ENCODE measurements at places on chromosomes 12 and 14.

- no peak for DNase-seq
These were observed 669.8 kb upstream of the LRFN5 start for GRCh38 chr14:40936861-40937260.

DNA sequence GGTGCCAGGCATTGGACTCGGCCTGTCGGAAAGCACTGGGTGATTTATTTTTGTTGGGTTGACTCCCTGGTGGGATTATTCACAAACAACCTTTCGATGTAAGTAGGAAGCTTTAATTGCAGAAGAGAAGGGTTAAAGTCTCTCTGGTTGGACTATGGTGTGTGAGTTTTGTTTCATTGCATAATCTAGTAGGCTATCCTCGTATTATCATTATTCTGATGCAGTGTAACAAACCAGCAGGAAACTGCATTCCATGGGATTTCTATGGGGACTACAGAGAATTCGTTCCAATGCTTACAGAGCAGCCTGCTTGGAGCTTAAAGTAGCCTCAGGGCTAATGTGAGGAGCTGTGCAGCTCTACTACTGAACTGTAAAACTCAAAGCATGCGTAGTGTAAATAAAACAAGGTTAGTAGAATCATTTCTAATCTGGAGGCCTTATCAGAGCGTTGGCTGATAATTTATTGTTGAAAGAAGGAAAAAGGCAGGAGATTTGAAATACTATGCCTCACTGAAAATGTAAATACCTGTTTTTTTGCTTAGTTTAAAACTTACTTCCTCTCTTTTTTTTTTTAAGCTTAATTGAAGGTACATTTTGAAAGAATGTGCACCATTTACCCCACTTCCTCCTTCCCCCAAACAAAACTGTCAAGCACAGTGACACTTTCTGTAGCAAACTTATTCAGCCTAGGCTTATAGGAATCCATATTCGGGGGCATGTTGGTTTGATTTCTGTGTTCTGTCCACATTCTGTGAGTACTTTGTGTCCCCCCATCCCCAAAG, 226.7 kb downstream of the NPAS3 start:
- DNase-seq, result no peak

GRCh38 chr12:27555361-27555760, 31.4 kb downstream of the PPFIBP1 start:
- DNase-seq, result no peak

GRCh38 chr12:56574210-56574609, 52.6 kb downstream of the RBMS2 start:
- no peak for DNase-seq

DNA sequence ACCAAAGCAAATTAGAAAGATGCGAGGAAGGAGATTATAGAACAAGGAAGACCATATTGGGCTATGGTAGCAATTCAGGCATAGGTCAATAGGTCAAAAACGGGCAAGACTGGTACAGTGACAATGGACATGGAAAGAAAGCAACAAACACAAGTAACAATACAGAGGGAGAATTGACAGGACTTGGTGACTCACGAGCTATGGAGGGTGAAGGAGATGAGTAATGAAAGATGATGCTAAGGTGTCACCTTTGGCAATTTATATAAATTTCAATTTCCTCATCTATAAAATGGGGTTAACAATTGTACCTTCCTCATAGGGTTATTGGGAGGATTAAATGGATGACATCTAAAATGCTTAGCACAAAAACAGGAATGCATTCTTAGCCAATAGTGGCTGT, 15.1 kb upstream of the DUSP16 start:
- no peak for DNase-seq

DNA sequence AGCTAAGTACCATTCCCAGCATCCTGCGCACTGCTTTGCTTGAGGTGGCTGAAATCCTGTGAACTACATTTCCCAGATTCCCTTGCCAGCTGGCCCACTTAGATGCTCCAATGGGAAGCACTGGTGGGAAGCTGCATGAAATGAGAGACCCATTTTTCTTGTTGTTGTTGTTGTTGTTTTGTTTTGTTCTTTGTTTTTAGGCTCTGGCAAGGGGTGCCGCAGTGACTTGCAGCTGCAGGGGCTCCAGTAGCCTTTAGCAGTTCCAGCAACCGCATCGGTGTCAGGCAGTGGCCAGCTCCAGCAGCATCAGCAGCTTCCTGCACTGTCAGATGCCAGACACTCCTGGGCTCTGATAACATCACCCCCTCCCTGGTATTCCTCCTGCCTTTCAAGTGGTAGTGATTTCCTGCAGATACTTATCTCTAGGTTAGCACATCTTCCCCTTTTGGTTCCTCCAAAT, 8.8 kb upstream of the EGLN3 start:
- DNase-seq, result no peak

GRCh38 chr12:56420411-56420810, 28.8 kb downstream of the TIMELESS start:
- DNase-seq, result no peak

DNA sequence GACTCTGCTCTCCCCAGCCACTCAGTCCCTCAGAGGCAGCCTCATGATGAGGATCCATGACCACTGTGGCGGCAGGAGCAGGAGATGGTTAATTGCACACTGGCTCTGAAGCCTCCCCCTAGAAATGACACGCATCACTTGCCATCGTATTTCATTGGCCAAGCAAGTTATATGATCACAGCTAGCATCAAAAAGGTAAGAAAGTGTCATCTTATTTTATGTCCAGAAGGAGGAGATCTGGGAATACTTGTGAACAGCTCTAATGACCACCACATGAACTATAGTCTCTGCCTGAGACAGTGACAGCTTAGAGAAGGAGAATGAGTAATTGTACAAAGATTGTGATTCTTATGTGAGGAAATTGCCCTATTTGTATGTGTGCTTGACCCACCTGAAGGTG, 363.4 kb downstream of the NUAK1 start:
- DNase-seq, result peak; percentile 34

GRCh38 chr12:83361475-83361874, 674.8 kb downstream of the TMTC2 start:
- no peak for DNase-seq

DNA sequence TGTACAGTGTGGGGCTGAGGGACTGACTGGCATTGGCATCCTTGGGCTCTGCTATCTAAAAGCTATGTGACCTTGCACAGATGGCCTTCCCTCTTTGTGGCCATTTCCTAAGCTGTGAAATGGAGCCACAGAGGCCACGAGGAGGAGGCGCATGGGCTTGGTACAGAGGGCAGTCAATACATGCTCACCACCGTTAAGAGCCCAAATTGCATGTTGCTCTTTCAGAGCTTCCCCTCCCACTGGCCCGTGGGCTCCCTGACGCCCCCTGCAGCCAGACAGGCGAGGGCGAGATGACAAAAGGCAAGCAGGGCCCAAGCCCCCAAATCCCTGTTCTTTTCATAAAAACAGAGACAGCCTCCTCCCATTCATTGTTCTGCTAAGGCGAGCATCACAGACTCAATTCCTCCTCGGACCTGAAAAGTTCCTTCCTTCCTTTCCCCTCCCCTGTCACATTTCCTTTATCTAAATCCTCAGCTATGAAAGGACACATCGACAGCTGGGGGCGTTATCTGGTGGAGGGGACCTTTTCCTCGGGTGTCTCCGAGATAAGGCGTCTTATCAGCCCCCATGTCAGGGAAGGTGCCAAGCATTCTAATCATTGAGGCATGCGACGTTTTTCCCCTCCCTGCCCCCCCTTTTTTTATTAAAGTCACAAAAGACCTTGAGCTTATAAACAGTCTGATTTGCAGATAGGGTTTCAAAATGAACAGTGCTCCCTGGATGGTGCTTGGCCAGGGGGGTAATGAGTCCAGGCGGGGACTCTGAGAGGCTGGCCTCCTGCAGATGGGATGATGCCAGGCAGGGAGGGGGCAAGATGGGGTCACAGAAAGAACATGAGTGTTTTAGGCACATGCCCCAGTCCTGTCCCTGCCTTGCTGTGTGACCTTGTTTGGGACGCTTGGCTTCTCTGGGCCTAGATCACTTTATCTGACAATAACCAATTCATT, 26.4 kb downstream of the FAM222A start:
- DNase-seq, result no peak

DNA sequence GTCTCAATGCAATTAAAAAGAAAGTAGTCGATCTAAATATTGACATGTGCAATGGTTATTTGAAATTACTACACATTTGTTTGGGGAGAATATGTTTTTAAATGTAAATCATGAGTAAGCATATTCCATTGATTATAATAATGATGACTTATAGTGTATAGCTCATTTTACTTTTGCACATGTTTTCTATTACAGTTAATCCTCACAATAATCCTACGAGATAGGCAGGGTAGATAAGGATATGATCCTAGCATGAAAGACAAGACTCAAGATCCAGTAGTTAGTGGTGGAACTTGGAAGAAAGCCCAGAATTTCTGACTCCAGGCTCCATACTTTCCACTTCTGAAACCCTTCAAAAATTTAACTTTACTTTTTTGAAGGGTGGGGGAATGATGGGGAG, 94.0 kb downstream of the NAV3 start:
- DNase-seq, result peak; percentile 77

DNA sequence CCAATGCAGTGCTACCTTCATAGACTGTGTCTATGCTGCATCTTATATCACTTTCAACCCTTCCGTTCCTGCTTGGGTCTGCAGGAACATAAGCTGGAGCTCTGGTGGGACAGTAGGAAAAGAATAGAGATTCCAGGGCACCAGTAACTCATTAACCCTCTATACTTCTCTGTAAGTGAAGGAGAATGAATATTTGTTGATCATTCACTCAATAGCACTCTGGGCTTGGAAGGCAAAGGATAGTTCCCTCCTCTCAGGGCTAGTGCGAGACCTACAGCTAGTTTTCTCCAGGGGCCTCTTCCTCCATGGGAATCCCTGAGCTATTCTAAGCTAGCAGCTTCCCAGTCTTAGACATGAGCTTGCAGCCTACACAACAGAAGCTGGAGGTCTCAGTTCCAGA, 84.7 kb downstream of the BMP4 start:
- DNase-seq, result no peak

DNA sequence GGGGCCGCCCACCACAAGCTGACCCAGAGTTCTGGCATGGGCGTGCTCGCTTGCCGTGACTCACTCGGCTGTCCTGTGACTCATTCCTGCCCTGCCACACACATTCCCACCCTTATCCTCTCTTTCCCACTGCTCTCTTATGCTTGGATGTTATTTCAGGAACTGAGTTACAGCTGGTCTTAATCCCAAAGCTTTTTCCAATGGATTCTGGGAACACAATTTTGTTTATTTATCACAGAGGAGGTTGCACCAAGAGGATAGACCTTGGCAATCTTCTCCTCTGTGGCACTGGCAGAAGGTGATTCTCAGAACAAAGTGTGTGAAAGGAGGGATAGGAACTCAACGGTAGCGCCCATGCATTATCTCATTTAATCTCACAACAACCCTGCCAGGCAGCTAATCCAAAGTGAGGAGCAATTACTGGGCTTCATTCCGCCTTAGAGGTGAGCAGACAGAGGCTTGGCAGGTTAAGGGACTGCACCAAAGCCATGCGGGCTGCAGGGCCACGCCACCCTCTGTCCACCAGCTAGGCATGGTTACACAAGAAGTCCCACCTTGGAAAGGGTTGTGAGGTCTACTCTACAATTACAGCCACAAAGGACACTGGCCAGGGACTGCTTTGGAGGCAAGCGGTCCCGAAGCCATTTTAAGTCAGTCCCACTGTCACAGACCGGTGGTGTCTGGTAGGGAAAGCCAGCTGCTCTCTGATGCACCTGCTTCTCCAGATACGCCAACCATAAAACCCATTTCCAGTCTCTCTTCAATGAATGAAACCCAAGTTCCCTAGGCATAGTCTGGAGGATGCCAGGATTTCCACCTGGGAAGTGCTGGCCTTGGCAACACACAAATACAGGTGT, 32.9 kb downstream of the SYNE3 start:
- DNase-seq, result peak; percentile 84

DNA sequence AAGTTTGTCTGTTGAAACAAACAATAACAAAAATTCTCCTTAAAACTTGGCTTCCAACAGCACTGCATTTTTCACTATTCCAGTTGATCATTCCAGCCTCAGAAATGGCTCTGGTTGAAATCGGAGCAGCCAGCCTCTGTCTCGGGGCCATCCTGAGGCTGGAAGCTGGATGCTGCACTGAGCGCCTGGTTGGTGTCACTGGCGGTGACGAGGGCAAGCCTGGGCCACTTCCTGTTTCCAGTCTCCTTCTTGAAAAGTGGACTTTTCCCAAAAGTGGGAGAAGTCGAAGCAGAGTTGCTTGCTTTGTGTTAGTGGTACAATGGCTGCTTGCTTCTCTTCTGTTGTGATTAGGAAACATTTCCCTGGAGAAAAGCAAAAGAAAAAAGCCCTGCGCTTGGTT, 48.7 kb downstream of the CCDC92 start:
- no peak for DNase-seq

DNA sequence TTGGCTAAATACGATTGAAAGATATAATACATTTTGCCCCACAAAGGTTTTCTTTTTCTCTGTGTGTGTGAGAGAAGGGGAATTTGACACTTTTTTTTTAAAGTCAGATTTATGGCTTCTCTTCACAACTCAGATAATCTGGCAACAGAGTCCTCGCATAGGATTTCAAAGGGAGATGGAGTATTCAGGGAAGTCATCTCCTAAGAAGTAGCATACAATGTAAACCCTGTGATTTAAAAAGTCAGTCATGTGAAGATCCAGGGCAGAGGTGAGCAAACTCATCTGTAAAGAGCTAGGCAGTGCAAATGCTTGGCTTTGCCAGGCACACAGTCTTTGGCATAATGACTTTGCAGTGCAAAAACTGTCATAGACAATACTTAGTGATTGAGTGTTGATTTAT, 1526.3 kb downstream of the AACS start:
- DNase-seq, result no peak

- DNase-seq, result peak; percentile 35
These were observed 783 bp downstream of the CORO1C start for GRCh38 chr12:108730365-108731104.
